ENCODE measurements at places on chromosomes 16 and 17. TPM values are rescaled to one million over a fixed set of nuclear protein-coding genes. Genes with fewer than 3 reads are reported as not detected.

Gene KPNB1
- 175 TPM for total RNA-seq

Gene MYO15A
- total RNA-seq, result 0.34 TPM

Gene DPEP3
- total RNA-seq, result not detected

Gene ZNF750
- total RNA-seq, result not detected

Gene AKAP10
- total RNA-seq, result 23.1 TPM

Gene RCVRN
- total RNA-seq, result 0.34 TPM

- no peak for DNase-seq
Measured at GRCh38 chr16:62967163-62967562, 930.9 kb upstream of the CDH8 start.

GRCh38 chr17:31155208-31155810 is 60.5 kb downstream of the NF1 start:
- no peak for DNase-seq

DNA sequence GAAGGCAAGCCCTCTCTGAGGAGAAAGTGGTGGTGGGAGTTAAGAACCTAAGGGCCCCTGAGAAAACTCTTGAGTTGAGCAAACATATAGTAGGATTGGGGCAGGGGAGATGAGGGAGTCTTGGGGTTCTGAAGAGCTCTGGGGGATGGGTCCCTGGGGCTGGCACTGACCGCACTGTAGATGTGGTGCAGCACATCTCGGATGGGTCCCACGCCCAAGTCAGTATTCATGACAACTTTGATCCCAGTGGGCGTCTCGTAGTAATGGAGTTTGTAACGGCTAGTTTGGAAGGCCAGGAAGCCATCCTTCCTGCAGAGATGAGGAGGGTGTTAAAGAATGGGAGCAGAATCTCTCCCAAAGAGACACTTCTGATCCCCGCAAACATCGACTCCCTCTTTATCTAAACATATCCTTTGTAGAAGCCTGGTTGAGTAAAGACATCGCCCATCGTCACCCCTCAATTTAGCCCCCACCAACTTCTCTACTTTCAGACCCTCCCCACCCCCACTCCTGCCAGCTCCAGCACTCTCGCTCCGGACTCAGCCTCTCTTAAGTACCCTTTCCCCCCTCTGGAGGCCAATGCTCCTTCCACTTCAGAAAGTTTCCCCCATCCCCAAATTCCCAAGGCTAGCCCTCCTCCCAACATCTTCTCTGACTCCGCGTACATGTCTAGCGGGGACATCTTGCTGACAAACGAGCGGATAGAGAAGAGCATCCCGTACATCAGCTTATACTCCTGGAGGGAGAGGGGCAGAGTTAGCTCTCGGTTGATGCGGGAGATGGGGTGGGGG is 710 bp downstream of the TRAPPC1 start:
- no peak for DNase-seq

DNA sequence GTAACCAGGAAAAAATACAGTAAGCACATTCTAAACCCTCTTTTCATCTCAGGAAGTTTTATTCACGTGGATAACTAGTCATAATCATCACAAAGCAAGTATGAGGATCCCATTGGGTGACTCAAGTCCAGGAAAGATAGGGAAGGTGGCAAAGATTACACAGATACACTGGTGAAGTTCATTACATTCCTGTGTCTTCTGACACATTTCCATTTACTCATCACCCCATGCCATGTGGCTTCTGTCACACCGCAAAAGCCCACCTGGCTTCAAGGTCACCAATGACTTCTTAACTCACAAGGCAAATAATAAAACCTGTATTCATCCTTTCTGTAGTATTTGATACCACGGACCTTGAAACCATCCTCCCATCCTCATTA is 17.0 kb downstream of the HS3ST3A1 start:
- DNase-seq, result no peak

GRCh38 chr16:989354-989814 is 7.8 kb downstream of the SOX8 start:
- no peak for DNase-seq

GRCh38 chr17:78921437-78921971 is 3.7 kb downstream of the TIMP2 start:
- DNase-seq, result peak; percentile 55

- no peak for DNase-seq
Measured at GRCh38 chr16:55010492-55011160, 80.0 kb downstream of the IRX5 start.

GRCh38 chr16:88780142-88781062 is 4.6 kb downstream of the PIEZO1 start:
- no peak for DNase-seq

DNA sequence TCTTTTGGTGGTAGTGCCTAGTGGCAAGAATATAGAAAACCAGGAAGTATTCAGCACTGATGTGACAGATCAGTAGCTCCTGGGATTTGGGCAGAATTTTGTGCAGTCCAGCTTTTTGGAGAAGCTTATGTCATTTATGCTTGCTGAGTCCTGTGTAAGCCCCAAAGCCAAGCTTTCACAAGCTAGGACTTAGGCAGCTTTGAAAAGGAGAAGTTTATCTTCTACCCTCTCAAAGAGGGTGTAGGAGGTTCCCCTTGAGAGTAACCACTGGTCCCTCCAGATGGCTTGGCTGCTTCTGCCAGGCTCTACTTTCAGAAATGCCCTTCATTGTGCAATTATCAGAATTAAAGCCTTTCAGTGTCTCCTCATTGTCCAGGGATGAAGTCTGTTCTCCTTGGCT is 78.8 kb downstream of the CES1 start:
- no peak for DNase-seq

DNA sequence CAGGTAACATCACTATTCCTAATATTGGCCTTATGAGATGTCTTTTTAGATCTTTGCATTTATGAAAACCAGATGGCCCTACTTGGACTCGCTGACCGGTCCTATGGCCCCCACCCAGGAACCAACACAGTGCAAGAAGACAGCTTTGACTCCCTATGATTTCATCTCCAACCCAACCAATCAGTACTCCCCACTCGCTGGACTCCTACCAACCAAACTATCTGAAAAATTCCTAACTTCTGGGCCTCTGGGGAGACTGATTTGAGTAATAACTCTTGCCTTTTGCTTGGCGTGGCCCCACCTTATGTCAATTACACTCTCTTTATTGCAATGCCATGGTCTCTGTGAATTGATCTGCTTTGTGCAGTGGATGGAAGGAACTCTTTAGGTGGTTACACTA is 828.9 kb downstream of the CDH11 start:
- DNase-seq, result no peak

DNA sequence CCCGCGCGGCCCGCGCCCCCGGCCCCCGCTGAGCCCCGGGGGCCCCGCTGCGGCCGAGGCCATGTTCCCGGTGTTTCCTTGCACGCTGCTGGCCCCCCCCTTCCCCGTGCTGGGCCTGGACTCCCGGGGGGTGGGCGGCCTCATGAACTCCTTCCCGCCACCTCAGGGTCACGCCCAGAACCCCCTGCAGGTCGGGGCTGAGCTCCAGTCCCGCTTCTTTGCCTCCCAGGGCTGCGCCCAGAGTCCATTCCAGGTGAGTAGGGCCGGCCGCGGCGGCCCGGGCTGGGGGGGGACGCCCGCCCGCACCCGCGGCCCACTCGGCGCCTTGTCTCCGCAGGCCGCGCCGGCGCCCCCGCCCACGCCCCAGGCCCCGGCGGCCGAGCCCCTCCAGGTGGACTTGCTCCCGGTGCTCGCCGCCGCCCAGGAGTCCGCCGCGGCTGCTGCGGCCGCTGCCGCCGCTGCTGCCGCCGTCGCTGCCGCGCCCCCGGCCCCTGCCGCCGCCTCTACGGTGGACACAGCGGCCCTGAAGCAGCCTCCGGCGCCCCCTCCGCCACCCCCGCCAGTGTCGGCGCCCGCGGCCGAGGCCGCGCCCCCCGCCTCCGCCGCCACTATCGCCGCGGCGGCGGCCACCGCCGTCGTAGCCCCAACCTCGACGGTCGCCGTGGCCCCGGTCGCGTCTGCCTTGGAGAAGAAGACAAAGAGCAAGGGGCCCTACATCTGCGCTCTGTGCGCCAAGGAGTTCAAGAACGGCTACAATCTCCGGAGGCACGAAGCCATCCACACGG is 504 bp downstream of the MAZ start:
- peak; percentile 87 for DNase-seq

- DNase-seq, result no peak
Measured at GRCh38 chr17:4329838-4330237, 36.6 kb downstream of the UBE2G1 start.

DNA sequence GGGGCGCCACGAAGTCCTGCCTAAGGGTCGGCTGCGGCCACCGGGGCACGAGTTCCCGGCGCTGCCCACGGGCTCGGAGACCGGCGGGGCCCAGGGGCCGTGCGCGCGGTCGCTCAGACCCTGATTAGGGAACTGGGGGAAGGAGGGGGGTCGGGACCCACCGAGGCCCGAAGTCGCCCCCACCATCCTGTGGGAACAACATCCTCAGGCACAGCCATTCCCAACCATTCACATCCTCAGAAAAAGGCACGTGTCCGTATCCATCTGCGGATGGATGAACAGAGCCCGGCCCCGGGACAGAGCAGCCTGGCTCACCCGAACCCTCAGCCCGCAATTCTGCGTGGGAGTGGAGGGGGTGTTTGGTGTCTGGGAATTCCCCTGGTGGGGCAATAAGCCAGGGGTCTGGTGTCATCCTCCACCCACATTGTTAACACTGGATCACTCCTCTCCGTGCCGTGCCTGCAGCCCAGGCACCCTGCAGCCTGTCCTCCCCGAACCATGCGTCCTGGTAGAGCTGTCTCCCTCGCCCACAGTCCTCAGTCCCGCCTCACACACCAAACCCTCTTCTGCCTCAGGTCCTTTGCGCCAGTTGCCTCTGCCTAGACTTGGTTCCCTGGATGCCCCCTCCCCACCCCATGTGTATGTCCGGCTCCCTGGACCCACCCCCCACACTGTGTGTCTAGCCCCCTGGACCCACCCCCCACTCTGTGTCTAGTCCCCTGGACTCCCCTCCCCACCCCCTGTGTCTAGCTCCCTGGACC is 789 bp upstream of the CCDC57 start:
- DNase-seq, result no peak

- DNase-seq, result no peak
Measured at GRCh38 chr17:1469231-1469852, 13.3 kb upstream of the CRK start.

DNA sequence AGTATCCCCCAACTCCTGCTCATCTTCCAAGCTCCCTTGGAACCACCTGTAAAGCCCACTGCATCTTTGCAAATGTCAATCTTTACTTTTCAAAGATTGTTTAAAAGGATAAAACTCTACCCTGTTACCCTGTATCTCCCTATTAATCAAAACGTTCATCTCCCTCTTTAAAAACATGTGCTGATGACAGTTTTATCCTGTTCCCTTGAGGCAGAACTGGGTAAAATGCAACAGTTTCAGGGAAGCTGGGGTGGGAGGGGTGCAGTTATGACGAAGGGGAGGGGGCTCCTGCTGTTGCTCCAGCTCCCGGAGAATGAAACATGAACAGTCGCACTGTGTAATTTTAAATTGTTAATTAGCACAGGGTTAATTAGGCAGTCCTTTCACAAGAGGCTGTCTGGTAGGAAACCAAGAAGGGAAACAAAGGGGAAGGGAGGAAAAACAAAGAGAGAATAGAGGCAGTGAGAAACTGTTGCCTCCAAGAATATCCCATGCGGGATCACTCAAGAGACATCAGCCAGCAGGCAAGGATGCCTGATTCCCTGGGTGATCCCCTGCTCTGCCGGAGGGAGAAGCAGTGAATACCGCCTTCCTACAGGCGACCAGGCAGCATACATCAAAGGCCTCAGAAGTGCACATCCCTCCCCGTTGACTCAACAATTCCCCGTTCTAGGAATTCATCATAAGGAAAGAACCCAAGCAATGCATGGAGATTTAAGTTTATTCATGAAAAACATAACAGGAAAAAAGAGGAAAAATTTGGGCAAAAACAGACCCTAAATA is 84.2 kb downstream of the ZFHX3 start:
- DNase-seq, result no peak

DNA sequence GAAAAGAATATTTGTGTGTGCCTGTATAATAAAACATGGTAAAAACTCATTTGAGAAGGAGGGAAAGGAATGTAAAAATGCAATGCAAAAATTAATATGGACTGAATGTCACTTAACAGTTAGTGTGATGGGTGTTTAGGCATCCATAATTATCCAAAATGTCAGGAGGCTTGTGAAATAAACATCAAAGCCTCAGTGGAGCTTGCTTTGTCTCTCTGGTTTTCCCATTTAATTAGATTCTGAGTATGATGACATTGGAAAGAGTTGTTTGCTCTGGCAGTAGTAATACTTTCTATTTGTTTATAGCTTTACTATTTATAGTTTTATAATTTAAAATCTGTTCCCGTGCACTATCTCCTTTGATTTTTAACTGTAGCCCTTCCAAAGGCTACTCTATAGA is 51.9 kb downstream of the CNTNAP4 start:
- DNase-seq, result no peak

DNA sequence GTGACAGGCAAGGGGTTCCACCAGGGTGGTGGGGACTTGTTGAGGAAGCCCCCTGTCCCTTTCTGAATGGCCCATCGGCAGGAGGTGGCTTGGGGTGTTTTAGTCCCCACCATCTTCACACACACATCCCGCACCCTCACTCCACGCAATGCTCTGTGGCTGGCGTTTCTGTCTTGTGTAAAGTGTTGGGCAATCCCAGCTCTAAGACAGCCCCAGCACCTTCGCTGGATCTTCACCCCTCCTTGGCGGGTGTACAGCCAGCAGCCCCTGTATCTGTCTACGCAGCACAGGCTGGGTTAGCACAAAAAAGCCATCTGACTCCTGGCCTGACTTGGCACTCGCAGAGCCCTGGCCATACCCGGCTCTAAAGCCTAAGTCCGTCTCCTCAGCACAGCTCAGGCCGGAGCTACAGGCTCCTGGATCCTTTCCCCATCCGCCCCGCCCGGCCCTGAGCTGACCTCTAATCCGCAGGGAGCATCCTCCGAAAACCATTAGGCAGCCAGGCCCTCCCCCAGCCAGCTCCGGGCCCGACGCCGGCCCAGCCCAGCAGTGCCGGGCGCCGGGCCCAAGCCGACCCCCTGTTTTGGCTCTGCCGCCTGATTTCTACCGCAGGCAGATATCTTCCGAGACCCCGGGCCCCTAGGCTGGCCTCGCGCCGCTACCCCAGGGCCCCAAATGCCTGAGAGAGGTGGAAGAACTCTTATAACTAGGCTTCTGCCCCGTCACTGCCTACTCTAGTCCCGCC is 42.4 kb upstream of the TAC4 start:
- peak; percentile 73 for DNase-seq

DNA sequence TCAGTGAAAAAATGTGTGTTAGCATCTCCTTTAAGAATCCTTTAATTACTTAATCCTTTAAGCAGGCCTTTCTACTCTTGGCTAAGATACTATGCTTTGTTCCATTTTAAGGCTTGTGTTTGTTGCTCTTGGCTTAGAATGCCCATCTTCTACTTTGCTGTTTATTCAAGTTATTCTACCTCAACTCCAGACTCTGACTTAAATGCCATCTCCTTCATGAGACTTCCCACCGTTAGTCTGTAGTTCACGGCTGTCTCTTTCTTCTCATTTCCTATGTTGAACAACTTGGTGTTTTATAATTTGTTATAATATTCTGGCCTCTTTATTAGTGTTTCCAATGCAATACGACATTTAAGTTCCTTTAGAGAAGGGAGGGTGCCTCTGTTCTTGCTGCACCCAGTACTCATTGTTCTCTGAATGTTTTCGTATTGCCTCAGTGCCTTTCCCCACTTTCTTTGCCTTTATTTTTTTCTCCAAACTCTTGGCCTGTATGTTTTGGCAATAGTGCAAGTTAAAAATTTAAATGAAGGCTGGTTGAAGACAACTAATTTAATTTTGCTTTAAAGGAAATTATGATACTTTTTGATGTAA is 6.1 kb upstream of the KRT10 start:
- no peak for DNase-seq
